AML-193 (cell line): ENCODE measurements at places on chromosomes 13 and 19.

DNA sequence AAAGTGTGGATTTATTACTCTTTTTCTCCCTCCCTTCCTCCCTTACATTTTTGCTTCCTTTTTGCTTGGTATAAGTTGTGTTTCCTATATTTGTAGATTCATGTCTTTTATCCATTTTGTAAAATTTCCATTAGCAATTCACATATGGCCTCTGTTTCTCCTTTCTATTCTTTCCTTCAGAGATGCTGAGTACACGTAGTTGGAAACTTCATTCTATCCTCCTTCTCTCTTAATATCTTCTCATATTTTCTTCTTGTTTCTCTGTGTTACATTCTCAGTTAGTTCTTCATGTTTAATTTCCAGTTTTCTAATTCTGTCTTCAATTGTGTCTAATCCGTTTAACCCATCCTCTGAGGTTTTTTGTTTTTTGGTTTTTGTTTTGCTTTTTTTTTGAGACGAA, 188.9 kb downstream of the ZIC5 start:
- DNase-seq, result no peak

DNA sequence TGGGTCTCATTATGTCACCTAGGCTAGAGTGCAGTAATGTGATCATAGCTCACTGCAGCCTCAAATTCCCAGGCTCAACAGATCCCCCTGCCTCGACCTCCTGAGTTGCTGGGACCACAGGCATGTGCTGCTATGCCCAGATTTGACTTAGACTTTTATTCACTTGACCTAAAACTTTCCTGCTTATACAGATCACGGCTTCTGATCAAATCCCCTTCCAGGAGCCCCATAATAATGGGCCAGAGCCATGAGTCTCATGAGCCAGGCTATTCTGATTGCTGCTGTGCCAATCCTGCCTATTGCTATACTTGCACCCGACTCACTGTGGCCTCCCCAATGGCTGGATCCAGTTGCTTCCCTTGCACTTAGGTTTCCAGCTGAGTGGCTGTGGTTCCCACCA, 42.0 kb downstream of the C1QTNF9 start:
- DNase-seq, result no peak

DNA sequence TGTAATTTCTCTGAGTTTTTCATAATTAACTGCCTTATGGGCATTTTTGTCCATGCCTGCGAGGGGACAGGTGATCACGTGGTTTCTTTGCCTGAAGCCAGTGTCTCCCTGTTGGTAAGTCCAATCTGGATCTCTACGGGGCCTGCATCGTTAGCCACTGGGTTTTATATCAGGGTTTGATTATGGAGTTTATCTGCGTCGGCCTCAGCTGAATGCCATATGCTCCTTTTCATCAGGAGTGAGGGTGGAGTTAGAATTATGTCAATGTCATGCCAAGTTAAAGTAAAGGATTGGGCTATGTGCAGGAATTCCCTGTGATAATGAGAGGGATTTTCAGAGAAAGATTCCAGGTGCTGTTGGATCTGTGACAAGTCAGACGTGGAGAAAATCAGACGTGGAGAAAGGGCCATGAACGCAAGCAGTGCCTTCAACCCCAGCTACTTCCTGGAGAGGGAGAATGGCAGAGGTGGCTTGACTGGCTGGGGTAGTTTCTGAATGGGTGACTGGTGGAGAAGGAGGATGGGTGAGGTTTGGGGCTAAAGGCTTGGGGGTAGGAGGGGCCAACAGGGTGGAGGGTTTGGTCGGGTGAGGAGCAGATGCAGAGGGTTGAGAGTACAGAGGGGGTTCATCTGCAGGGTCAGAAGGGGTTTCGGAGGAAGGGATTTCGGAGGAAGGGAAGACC, 24.3 kb downstream of the TMEM255B start:
- DNase-seq, result no peak

DNA sequence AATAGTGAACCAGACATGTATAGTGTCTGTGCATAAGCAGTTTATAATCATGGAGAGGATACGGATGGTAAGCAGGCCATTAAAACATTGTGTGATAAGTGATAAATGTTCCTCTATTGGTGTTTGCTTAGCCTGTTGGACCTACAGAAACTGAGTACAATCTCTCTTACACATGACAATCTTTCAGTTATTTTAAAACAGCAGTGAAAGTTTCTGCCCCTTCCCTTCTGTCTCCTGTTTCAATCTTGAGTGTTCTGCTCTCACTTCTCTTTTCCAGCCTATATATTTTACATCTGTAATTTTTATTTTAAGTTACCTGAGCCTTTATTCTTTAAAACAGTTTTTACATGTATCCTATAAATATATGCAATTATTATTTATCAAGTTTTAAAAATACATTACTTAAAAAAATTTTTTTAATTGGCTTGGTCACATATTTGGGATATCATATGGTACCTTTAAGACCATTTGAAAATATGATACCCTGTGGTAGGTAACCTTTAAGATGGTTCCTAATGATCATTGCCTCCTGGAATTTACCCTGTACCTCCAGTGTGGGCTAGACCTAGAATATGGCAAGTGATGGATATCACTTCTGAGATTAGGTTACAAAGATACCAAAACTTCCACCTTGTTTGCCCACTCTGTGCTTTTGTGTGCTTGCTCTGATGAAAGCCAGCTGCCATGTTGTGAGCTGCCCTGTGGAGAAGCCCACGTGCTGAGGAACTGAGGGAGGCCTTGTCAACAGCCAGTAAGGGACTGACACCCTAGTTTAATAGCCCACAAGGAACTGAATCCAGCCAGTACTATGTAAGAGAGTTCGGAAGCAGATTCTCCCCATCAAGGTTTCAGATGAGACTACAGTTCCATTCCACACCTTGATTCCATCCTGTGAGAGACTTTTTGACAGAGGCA, 99.3 kb downstream of the DHRS12 start:
- no peak for DNase-seq

- no peak for DNase-seq
These were observed 960.0 kb upstream of the PCDH20 start for GRCh38 chr13:62375653-62376052.

DNA sequence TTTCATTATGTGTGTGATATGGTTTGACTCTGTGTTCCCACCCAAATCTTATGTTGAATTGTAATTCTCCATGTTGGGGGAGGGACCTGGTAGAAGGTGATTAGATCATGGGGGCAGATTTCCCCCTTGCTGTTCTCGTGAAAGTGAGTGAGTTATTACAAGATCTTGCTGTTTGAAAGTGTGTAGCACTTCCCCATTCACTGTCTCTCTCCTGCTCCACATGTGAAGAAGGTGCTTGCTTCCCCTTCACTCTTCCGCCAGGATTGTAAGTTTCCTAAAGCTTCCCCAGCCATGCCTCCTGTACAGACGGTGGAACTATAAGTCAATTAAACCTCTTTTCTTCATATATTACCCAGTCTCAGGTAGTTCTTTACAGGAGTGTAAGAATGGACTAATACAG, 54.3 kb upstream of the SERTM1 start:
- no peak for DNase-seq

- DNase-seq, result peak; percentile 16
These were observed 548.2 kb downstream of the GPC5 start for GRCh38 chr13:91946498-91947070.

DNA sequence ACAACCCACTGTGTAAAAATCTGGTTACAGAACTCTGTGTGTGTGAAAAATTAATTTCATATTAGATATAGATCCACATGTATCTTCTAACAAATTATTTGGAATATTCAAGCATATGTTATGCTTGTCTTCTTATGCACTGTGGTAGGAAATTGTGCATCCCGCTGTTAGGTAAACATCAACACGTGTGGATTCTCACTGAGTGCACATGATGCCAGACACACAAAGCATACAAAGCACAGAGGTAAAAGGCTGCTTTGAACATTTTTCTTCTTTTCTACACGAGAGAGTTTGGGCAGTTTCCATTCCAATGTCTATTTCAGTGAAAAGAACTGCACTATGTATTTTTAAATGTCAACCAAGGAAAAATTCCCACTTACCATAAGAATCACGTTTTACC, 354.9 kb downstream of the PCDH9 start:
- DNase-seq, result no peak

- no peak for DNase-seq
These were observed 15.0 kb downstream of the LRRC4B start for GRCh38 chr19:50553134-50553703.

- no peak for DNase-seq
These were observed 8.8 kb downstream of the YIPF2 start for GRCh38 chr19:10919352-10920287.

DNA sequence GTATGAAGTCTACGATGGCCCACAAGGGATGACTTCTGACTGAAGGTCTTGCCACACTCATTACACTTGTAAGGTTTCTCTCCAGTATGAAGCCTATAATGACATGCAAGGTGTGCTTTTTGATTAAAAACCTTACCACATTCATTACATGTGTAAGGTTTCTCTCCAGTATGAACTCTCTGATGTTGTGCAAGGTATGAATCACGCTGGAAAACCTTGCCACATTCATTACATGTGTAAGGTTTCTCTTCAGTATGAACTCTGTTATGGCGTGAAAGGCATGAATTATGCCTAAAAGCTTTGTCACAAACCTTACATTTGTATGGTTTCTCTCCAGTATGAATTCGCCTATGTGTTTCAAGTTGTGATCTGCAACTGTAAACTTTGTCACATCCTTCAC, 15.0 kb upstream of the ZNF83 start:
- DNase-seq, result no peak

DNA sequence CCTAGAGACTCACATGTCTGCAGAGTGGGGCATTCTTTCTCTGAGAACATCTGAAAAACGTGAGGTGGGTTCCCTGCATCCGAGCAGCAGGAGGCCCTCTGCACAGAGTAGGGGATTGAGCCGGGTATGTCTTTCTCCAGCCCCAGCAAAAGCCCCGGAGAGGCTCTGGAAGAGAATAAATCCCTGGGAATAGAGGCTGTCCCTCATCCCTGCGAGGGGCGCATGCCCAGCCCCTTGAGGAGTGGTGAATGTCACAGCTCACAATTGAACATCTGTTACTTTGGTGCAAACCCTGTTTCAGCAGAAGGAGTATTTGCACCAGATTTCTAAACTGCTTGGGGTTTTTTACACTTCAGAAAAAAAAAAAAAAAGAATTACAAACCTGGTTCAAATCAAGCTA, 164.6 kb downstream of the FGF14 start:
- no peak for DNase-seq

DNA sequence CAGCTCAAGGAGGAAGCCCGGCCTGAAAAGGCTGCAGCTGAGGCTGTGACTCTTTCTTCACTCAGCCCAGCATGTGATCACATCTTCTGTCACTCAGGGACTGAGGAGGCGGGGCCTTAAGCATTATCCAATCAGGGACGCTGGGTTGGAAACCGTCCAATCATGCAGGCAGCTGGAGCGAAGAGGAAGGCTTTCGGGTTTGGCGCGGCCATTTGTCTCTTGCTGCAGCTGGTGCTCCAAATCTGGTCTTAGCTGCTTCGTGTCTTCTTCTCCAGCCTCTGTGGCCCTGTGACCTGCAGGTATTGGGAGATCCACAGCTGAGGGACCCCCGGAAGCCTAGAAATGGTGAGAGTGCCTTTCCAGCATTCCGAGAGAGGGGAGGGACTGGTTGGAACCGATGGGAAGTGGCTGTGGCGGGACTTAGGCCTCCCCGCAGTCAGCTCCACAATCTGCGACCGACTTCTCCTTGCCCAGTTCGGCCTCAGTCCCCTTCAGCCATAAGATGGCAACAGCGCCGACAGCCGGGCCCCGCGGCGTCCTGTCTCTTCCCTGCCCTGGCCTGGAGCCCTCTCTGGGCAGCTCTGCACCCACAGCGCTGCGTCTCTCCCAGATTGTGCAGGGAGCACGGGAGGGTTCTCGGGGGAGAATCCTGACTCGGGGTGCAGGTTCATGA, at the start of gene ZNF90:
TSS of gene ZNF90 (plus strand) at position 210 of the 673 bp plus-strand sequence. CDS start at position 343, 133 bp downstream.
- DNase-seq, result no peak

DNA sequence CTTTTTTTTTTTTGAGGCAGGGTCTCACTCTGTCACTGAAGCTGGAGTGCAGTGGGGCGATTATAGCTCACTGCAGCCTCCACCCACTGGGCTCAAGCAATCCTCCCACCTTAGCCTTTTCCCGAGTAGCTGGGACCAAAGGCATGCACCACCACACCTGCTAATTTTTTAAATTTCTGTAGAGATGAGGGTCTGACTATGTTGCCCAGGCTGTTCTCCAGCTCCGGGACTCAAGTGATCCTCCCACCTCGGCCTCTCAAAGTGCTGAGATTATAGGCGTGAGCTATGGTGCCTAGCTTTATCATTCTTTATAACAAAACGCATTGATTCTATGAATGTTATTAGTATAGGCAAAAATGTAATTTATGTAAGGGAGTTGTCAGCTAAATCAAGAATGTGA, 17.9 kb upstream of the LYPD3 start:
- no peak for DNase-seq

- DNase-seq, result peak; percentile 83
These were observed at the start of gene COG6 for GRCh38 chr13:39655569-39656324. COG6 (plus strand) TSS chr13:39655662; CDS start chr13:39655727, 65 bp downstream.

DNA sequence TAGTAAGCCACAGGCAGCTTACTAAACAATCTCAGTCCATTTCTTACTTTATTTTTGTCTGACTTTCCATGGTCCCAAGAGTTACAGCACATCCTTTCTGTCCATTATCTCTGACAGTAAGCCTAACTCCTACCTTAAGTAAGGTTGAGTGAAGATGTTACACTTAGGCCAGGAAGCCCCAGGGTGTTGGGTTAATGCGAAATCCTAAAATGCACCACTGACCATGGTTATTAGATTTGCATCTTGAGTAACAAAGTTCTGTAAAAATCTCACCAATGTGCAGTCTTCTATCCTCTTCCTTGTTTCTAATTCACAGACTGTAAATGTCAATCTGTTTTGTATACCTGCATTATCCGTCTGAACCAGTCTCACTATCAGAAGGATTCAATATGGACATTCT, 462.5 kb downstream of the FGF14 start:
- no peak for DNase-seq

DNA sequence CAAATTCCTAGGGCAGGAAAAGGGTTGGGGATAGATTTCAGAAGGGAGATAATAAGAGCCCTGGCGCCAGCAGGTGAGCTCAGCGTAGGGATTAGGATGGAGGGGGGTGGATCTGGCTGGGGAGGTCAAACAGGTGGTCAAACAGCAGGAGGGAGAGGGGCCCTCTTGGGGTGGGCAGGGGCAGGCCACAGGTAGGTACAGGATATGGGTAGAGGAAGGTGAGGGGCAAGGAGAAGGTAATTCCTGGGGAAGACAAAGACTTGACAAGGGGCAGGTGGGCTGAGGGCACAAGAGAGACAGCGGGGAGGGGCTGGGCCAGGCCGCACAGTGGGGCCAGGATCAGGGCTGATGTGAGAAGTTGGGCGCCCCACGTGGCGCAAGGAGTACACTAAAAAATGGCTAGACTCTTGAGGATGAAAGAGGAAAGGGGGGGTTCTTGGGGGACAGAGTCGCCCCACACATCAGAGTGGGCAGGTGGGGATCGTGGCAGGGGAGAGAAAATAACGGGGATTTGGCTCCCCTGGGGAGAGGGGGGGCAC, 713 bp downstream of the KRI1 start:
- peak; percentile 53 for DNase-seq

DNA sequence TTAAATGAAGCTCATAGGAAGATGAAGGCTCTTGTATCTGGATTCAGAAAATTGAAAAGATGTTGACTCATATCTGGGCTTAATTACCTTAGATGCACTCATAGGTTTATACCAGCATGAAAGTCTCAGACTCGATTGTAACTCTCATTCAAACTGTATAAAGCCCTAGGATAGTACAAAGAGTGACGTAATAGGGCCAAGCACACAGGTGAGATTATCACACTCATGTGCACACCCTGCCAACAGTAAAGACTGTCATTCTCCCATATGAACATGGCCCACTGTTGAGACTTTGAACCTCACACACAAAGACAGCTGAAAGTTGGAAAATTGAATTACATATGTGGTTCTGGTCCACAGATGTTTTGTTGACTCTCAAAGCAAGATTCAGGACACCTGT, 18.0 kb upstream of the ZNF723 start:
- DNase-seq, result no peak

GRCh38 chr13:99371956-99372355, 64.8 kb upstream of the GPR183 start:
- DNase-seq, result peak; percentile 86

GRCh38 chr13:71015021-71015420, 852.0 kb downstream of the DACH1 start:
- no peak for DNase-seq
